ENCODE measurements at places on chromosomes 5 and 9.

DNA sequence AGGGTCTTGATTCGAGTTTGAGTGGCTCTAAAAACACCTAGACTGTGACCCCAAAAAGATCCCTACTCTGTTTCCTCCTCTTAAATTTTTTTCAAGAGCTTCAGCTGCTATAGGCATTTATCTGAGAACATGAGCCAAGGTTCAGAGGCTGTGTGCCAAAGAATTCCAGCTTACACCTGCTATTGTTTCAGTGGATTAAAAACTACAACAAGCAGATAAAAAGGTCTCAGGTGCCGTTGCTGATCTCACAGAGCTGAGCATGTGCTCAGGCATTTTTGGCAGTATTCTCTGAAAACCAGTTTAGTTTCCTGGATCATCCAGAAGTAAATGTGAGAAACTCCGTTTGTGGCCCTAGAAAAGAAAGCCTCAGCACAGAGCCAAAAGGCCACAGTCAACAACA lies 349.2 kb downstream of the DEPDC1B start:
- no peak for DNase-seq
- no peak overlapping the region for H3K27ac ChIP-seq
- no peaks in the 10 kb centered on the region for H3K36me3 ChIP-seq
- no peak overlapping the region for H3K4me3 ChIP-seq
- H3K27me3 ChIP-seq, result no peaks in the 10 kb centered on the region
- H3K4me1 ChIP-seq, result no peaks in the 10 kb centered on the region

DNA sequence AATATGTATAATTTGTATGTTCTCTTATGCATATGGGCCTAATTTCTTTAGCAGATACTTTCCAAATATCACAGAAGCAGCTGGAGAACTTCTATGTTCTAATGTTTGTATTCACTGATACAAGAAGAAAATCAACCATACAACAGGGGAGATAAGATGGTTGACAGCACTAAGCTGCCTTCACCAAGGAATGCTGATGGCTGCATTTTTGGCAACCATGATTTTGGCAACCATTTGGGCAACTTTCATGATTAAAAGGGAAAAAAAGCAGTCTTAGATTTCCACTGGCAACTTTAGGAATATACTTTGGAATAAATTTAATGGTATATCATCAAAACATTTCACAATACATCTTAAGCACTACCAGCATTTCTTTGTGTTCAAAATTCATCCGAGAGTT lies 740.3 kb upstream of the CDH6 start:
- H3K27me3 ChIP-seq, result no peaks in the 10 kb centered on the region
- H3K4me3 ChIP-seq, result no peak overlapping the region
- no peaks in the 10 kb centered on the region for H3K36me3 ChIP-seq
- no peak for DNase-seq
- no peaks in the 10 kb centered on the region for H3K4me1 ChIP-seq

GRCh38 chr9:81394881-81395675 lies 294.3 kb downstream of the TLE1 start:
- no peak overlapping the region for H3K4me3 ChIP-seq
- H3K4me1 ChIP-seq, result no peaks in the 10 kb centered on the region
- H3K36me3 ChIP-seq, result no peaks in the 10 kb centered on the region
- no peak overlapping the region for H3K27ac ChIP-seq

GRCh38 chr5:109910874-109911273 lies 221.1 kb downstream of the MAN2A1 start:
- H3K4me1 ChIP-seq, result peaks cover 2% of the 10 kb centered on the region
- no peaks in the 10 kb centered on the region for H3K36me3 ChIP-seq
- H3K27me3 ChIP-seq, result peaks cover 4% of the 10 kb centered on the region
- no peak for DNase-seq
- no peak overlapping the region for H3K27ac ChIP-seq

DNA sequence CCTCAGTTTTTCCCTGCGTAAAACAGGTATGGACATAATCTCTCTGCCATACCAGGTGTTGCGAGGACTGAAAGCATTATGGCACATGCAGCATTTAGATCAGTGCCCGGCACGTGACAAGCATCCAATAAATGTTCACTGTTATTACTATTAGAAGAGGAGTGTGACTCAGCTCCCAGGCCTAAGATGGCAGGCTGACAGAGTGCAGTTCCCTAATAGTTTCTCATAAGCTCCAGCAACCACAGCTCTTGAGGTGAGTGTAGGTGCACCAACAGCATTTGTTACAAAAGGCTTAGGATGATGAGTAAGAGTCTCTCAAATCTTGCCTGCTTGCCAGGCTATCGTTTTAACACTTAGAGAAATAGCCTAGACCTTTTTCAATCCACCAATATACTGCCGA lies 28.9 kb upstream of the GLIS3 start:
- H3K27ac ChIP-seq, result no peak overlapping the region
- DNase-seq, result no peak
- no peaks in the 10 kb centered on the region for H3K36me3 ChIP-seq
- H3K27me3 ChIP-seq, result peaks cover 9% of the 10 kb centered on the region
- H3K4me3 ChIP-seq, result no peak overlapping the region
- H3K4me1 ChIP-seq, result peaks cover 5% of the 10 kb centered on the region

Data from activated naive CD4-positive, alpha-beta T cell treated with anti-CD3 and anti-CD28 coated beads, Interleukin-2, amount 10 ng/mL, durations not matched to agents 7 days and 5 days (primary cell).